G401 (cell line): ENCODE measurements at places on chromosomes 5 and 9. TPM values are rescaled to one million over a fixed set of nuclear protein-coding genes. Genes with fewer than 3 reads are reported as not detected.

Gene NOTCH1
- total RNA-seq: 10.9 and 13.8 TPM in 2 replicates

Gene DDX4
- not detected in 2 replicates for total RNA-seq

Gene STPG3
- not detected in 2 replicates for total RNA-seq

Gene RNF183
- total RNA-seq: not detected in 2 replicates
